ENCODE measurements at places on chromosomes 2 and 18.

GRCh38 chr2:176461098-176461808 is 192.0 kb downstream of the MTX2 start:
- DNase-seq = no peak

DNA sequence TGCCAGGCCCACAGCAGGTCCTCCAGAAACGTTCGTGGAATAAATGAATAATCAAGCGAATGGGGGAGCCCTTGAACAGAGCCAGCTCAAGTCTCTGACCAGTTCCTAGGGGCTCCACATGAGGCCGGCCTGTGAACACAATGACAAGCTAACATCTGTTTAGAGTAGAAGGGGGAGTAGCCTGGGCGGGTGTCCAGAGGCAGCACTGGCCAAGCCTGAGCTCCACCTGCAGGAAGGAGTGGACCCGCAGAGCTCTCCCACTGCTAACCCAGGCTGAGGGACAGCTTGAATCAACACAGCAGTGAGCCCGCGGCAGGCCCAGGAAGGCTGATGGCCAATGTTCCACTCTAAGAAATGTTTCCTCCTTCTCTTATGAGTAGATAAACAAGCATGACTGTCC is 234.8 kb upstream of the RAB6C start:
- DNase-seq = no peak

GRCh38 chr2:7180638-7181370 is 263.6 kb downstream of the RNF144A start:
- DNase-seq = no peak

DNA sequence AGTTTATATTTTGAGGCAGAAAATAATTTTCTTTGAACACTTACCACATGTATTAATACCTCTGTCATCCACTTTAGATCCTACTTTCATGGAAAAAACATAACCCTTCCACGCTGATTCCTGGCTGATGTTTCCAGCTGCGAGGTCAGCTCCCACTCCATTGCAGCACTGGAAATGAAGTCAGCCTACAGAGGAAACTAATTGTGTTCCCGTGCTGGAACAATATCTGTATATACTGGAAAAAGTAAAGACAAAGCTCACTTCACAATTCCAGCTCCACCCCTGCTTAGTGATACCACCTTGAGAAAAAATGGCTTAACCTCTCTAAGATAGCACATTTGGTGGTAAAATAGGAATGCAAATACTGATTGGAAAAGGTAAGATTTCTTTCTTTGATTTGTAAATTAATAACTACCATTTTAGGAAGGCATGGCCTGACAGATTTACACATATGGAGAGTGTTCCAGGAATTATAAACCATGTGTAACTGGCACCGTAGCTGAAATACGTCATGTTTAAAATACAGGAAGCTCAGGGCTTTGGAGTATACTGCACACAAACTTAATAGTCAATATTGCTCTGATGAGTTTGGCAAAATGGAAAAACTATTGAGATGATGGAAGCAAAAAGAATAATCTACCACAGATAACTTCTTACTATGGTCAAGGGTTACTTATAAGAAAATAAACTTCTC is 90.0 kb downstream of the TRIB2 start:
- no peak for DNase-seq

DNA sequence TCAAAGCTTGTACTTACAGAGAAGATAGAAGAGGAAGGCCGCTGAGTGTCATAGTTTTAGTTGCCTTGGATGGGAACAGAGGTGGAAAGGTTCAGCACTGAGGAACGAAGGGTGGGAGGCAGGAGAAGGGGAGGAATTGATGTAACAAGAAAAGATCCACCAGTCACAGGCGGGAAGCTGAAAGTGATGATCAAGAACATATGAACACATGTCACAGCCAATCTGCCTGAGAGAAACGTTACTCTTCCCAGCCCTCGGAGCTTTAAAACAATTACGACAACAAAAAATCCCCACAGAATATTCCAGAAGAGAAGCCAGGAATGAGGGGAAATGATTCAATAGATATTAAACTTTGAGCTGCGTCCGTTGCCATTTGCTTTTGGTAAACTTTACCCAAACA is 87.1 kb downstream of the TSHZ1 start:
- no peak for DNase-seq

DNA sequence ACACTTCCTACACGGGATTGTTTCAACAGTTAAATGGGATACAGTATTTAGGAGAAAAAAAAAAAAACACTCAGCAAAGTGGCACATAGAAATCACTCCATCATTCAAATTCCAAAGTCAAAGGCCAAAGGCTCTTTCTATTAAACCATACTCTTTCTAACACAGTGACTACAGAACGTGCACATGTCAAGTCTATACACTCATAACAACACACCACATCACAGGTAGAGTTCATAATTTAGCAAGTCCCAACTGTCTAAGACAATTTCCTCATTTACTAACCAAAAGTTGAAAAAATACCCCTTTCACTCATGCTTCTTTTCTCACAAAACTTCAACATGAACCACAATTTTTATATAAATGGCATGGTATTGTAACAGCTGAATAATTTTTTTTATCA is 70.8 kb downstream of the MBOAT2 start:
- no peak for DNase-seq

GRCh38 chr2:70959271-70959761 is 19.1 kb upstream of the ANKRD53 start:
- DNase-seq = no peak

GRCh38 chr2:26422947-26423629 is 21.4 kb downstream of the DRC1 start:
- DNase-seq = no peak

DNA sequence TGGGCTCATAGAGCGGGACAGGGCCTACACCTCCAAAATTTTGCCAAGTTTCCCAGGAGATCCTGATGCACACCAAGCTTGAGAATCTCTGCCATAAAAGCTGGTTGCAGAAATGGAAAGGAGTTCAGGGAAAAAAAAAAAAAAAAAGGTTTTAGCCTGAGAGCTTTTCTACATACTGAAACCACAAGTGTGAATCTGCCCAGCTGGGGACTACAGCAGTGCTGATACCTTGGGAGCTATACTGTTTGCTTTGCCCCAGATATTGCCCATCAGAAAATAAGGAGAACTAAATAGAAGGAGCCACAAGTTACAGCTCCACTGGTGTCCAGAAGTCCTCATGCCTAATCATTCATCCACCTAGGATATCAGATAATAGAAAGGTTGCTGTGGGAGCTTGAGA is 38.4 kb upstream of the NCKAP5 start:
- no peak for DNase-seq

DNA sequence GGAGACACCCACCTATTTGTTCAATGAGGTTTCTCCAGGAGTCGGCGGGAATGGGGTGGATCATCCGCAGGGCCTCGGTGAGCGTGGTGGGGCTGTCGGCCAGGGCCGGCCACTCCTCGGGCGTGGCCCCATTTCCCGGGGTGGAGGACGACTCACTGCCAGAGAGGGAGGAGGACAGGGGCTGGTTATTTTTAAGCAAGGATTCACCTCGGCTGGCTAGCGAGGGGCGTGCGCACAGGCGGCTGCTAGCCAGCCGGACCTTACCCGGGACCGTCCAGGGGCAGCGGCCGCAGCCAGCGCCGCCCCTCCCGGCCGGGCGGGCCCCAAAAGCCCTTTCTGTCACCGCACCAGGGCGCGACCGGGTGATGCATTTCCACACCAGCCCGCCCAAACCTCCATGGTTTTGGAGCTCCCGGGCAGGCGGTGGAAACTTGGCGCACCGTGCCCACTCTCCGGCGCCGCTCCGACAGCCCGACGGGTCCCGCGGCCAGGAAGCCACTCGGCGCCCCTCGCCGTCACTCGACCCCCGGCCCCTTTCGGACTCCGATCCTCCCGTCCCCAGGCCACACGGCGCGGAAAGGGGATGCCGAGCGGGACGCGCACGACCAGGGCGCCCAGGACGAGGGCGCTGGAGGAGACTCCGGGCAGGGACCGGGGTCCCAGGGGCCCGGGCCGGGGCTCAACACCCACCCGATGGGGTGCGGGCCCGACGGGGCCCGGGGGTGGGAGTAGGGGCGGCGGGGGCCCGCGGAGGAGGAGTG is 57.1 kb downstream of the SNORC start:
- no peak for DNase-seq

DNA sequence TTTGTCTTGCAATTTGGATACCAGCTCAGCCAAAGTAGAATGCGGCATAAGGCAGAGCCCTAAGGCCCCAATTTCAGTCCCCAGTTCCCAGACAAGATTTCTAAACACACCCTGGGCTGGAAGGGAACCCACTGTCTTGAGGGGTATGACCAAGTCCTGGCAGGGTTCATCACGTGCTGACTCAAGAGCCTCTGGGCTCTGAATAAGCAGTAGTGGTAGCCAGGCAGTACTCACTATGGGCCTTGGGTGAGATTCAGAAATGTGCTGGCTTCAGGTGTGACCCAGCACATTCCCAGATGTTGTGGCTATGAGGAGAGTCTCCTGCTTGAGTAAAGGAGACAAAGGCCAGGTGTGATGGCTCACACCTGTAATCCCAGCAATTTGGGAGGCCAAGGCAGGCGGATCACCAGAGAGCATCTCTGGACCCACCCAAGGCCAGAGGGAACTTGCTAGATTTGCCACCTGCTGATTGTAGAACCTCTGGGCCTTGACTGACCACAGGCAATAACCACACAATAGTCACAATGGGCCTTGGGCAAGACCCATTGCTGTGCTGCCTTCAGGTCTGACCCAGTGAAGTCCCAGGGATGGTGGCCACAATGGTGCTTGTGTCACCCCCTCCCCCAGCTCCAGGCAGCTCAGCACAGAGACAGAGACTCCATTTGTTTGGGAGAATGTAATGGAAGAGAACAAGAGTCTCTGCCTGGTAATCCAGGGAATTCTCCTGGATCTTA is 74.9 kb downstream of the ATL2 start:
- no peak for DNase-seq

- DNase-seq = no peak
Measured at GRCh38 chr18:64270608-64271007, 121.7 kb upstream of the LINC00305 start.

DNA sequence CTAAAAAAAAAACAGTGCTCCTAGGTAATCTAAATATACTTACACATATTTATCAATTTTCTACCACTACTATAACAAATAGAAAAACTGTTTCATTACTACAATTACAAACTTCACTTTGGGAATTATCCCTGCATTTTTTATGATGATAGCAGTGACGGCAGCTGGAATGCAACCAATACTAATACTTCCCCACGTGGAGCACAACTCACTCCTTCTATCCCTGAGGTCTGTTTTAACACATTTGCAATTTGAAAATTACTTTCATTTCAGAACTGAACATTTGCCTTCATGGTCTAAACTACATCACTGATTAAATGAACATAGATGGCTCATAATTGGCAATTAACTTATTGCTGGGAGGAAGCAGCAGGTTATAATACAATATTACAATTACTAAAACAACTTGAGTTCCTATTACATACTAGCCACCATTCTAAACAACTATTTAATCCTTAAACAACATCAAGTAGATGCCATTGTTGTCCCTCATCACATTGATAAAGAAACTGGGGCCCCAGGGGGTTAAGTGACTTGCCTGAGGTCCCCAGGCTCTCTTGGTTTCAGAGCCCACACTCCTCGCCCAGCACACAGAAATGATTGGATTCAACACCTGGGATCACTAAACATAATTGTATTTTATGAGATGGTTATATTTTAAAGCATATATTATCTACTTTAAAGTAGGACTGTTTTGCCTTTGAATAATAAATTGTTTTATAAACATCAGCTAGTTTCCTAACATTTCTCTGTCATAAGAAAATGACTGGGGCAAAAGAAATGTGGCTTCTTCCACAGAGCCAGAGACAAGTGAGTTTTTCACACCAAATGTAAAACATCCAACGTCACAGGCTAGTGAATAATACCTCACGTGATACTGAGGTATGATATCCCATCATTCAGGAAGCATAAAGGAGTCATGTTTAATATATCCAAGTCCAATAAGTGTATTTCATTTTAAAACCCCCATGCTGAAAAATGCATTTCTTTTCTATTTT is 6.2 kb downstream of the COLEC12 start:
- no peak for DNase-seq

DNA sequence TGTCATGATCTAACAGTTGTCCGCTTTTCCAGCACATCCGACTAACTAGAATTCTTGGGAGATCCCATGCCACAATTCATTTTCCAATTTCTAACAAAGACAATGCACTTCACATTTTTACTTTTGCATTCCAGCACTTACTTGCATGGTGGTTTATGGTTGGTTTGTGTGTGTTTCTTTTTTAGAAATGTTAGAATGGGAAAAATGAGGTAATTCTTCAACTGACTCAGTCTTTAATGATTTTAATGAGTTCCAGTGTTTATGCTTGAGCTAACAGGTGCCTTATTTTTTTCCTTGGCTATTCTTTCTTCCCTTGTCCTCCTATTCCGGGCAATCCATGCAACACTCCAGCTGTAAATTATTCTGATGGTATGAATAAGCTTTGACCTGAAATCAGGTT is 46.4 kb downstream of the SLC8A1 start:
- DNase-seq = no peak
